ENCODE measurements at places on chromosomes 6 and 20. TPM values are rescaled to one million over a fixed set of nuclear protein-coding genes. Genes with fewer than 3 reads are reported as not detected.

PSORS1C1 gene
- total RNA-seq, result not detected

PAX1 gene
- total RNA-seq, result not detected

SULF2 gene
- total RNA-seq, result 12.3 TPM

PIM1 gene
- 242 TPM for total RNA-seq

XKR7 gene
- total RNA-seq, result not detected

Data from natural killer cell (primary cell).